ENCODE measurements at places on chromosomes 11 and 22.

- DNase-seq, result no peak
Measured at GRCh38 chr11:60310407-60310998, 16.6 kb upstream of the MS4A6E start.

DNA sequence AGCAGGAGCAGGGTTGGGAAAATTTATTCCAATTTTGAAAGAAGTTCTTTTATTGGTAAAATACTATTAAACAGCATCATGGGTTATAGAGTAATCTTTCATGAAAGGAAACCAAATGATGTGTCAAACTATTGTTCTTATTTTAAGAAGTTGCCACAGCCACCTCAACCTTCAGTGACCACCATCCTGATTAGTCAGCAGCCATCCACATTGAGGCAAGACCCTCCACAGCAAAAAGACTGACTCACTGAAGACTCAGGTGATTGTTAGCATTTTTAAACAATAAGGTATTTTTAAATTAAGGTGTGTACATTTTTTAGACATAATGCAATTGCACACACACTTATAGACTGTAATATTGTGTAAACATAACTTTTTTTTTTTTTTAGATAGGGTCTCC lies 3.7 kb upstream of the HEPHL1 start:
- no peak for DNase-seq

- DNase-seq, result no peak
Measured at GRCh38 chr11:121741761-121742361, 289.1 kb upstream of the SORL1-AS1 start.

GRCh38 chr22:44974454-44974853 lies 35.4 kb downstream of the PHF21B start:
- DNase-seq, result peak; percentile 75

- DNase-seq, result no peak
Measured at GRCh38 chr11:84012171-84012826, 726.1 kb upstream of the CCDC90B start.

Data from NCI-H345 (cell line).